EL (cell line): ENCODE measurements at places on chromosomes 16 and 17.

DNA sequence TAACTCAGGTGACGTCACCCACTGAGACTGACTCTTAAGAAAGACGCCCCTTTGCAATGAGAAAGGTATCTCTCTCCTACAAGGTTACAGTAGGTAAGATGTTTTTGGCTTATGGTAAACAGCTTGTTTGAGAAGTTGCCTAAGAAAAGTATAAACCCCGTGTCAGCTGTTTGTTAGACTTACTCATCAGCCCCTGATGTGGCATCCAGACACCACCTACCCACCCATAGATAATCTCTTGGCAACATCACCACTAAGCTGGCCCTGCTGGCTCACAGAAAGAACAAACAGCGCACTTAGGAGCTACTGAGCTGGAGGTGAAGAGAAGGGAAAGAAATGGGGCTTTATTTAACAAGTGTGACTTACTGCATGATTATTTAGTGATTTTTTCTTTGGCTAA, 121.0 kb downstream of the PARN start:
- DNase-seq = no peak

- DNase-seq = peak; percentile 37
Observed at GRCh38 chr17:42521036-42521435, 15.0 kb upstream of the NAGLU start.

DNA sequence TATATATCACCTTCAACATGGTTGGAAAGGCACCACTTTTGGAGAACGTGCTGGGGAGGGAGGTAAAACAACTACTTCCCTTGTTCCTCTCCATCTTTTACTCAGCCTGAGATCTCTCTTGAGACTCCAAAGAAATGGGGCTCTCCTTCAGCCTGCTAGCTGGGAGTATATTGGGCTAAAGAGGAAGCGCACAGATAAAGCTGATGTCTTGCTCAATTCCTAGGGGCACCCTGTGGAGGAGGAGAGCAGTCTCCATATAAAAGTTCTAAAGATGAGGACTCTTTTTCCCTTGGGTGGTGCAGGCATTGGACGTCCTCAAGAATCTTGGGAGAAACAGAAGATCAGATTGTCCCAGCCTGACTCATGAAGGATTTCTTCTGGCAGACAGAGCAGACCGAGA, 4.6 kb upstream of the ETV4 start:
- DNase-seq = no peak

- no peak for DNase-seq
Observed at GRCh38 chr17:77890771-77891170, 67.7 kb upstream of the TNRC6C start.

DNA sequence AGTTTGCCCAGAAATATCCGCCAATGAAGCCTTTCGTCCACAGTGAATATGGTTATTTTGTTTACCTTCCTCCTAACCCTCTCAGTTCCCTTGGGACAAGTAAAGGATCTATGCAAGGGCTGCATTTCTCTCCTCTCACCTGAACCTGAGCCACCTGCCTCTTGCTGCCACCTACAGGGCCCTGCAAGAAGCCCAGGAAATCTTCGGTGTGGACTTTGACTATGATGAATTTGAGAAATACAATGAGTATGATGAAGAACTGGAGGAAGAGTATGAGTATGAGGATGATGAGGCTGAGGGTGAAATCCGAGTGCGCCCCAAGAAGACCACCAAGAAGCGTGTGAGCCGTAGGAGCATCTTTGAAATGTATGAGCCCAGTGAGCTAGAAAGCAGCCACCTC, 14.0 kb downstream of the SUPT6H start:
- DNase-seq = no peak

- no peak for DNase-seq
Observed at GRCh38 chr17:45688353-45688752, 95.8 kb upstream of the CRHR1 start.

GRCh38 chr16:83568345-83568744, 239.4 kb upstream of the HSBP1 start:
- DNase-seq = no peak

DNA sequence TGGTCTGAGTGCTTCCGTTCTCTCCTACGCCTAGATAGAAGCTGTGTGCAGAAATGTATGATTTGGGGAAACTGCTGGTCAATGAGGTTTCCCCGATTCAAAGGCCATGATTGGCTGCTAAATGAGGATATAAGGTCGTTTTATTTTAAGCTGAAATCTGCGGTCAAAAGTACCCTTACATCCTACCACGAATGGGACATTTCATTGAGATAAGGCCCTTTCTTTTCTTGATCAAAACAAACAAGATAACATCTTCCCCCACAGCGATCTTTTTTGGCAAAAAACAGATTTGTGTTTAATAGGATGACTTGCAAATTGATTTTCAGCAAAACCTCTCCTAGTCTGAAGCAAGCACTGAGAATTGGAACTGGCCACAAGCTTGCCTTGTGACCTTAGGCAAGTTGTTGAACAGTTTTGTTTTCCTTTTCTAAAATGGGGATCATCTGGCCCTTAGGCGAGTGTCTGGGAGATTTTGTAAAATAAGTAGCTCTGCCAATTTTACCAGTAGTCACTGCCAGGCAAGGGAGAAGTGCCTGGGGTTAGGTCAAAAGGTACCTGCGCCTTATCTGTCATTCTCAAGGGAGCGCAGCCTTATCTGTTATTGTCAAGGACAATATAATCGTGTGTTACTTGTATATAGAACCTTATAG, 635 bp downstream of the SCPEP1 start:
- DNase-seq = peak; percentile 8
